ENCODE measurements at places on chromosomes 1 and 21. TPM values are rescaled to one million over a fixed set of nuclear protein-coding genes. Genes with fewer than 3 reads are reported as not detected.

DNA sequence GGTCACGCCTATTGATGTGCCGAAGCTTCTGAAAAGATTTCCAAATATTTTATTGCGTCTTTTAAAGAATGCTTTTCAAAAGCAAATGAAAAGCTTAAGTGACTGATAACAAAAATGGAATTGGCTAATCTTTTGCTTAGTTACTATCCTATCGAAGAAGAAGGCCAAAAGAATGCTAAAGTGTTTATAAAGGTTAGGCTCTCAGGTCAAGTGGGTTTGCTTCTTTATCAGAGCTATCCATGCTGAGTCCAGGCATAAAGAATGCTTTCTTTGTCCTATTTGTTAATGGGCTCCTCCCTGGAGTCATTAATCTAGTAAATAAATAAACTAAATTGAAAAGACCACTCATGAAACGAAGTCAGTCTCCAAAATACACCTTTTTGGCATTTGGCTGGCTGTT lies 133.4 kb upstream of the LYPLAL1 start:
- no peak overlapping the region for H3K4me3 ChIP-seq
- H3K36me3 ChIP-seq, result no peaks in the 10 kb centered on the region
- no peaks in the 10 kb centered on the region for H3K27me3 ChIP-seq
- no peak overlapping the region for H3K27ac ChIP-seq
- H3K4me1 ChIP-seq, result no peaks in the 10 kb centered on the region

GRCh38 chr1:206972728-206973127 lies 2.5 kb upstream of the FCAMR start:
- no peak for DNase-seq
- no peak overlapping the region for H3K4me3 ChIP-seq
- no peaks in the 10 kb centered on the region for H3K36me3 ChIP-seq
- H3K27me3 ChIP-seq, result peaks cover 7% of the 10 kb centered on the region
- H3K4me1 ChIP-seq, result no peaks in the 10 kb centered on the region
- H3K27ac ChIP-seq, result no peak overlapping the region

DNA sequence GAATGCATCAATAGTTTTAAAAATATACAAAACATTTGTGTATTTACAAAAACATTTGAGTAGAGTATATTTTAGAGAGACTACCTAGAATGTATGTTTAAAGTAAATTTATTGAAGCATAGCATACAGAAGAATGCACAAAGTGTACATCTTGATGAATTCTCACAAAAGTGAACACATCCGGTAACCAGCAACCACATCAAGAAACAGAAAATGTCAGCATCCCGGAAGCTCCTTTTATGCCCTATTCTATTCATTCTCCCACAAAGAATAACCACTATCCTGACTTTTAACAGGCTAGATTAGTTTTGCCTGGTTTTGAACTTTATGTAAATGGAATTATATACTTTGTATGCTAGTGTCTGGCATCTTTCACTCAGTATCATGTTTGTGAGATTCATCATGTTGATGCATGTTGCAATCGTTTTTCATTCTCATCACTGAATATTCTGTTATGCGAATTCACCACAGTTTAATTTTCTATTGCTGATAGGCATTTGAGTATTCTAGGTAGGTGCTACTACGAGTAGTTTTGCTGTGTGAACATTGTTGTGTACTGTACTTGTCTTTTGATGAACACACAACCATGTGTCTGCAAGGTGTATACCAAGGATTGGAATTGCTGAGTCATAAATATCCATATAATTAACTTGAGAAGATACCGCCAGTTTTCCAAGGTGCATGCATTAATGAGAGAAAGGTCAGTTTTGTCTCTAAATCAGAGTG lies 75.4 kb downstream of the CACHD1 start:
- H3K27me3 ChIP-seq, result no peaks in the 10 kb centered on the region
- no peak for DNase-seq
- no peak overlapping the region for H3K4me3 ChIP-seq
- no peaks in the 10 kb centered on the region for H3K36me3 ChIP-seq
- no peaks in the 10 kb centered on the region for H3K4me1 ChIP-seq

The RRP1 gene
- 9.6 TPM for polyA plus RNA-seq

DNA sequence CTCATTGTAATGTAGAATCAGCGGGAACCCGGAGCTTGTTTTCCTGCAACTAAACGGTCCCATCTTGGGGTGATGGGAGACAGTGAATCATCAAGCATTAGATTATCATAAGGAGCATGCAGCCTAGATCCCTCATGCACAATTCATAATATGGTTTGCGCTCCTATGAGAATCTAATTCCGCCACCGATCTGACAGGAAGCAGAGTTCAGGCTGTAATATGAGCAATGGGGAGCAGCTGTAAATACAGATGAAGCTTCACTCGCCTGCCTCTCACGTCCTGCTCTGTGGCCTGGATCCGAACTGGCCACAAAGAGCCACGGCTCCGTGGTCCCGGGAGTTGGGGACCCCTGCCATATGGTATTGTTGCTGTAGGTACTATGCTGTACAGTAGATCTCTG lies 1.6 kb downstream of the IFI44 start:
- H3K27me3 ChIP-seq, result no peaks in the 10 kb centered on the region
- no peak overlapping the region for H3K4me3 ChIP-seq
- H3K4me1 ChIP-seq, result peaks cover 8% of the 10 kb centered on the region

The KLHDC9 gene
- 2.7 TPM for polyA plus RNA-seq

DNA sequence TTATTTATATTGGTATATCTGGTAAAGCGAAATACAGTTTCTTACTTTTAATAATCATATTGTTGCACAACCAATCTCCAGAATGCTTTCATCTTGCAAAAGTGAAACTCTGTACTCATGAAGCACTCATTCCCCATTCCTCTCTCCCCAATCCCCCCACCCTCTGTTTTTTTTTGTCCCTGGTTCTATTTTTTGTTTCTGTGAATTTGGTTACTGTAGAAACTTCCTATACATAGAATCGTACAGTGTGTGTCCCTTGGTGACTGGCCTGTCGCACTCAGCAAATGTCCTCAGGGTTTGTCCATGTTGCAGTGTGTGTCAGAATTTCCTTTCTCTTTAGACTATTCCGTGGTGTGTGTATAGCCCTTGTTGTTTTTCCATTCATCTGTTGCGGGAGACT lies 7.9 kb upstream of the NLRP3 start:
- no peak overlapping the region for H3K4me3 ChIP-seq
- DNase-seq, result no peak
- no peak overlapping the region for H3K27ac ChIP-seq
- no peaks in the 10 kb centered on the region for H3K27me3 ChIP-seq
- H3K36me3 ChIP-seq, result no peaks in the 10 kb centered on the region

The TBX19 gene
- polyA plus RNA-seq, result 5.6 TPM

The OR6K6 gene
- polyA plus RNA-seq, result not detected

The TPTE gene
- polyA plus RNA-seq, result not detected

- DNase-seq, result peak; percentile 71
- H3K27me3 ChIP-seq, result no peaks in the 10 kb centered on the region
- peak overlapping the region; percentile 52 for H3K27ac ChIP-seq
- no peaks in the 10 kb centered on the region for H3K36me3 ChIP-seq
- H3K4me1 ChIP-seq, result peaks cover 22% of the 10 kb centered on the region
Measured at GRCh38 chr1:24481101-24481500, 21.5 kb upstream of the RCAN3 start.

GRCh38 chr1:44827197-44828002 lies 15.7 kb downstream of the PTCH2 start:
- no peaks in the 10 kb centered on the region for H3K4me1 ChIP-seq
- H3K27me3 ChIP-seq, result no peaks in the 10 kb centered on the region
- no peaks in the 10 kb centered on the region for H3K36me3 ChIP-seq
- DNase-seq, result no peak
- H3K4me3 ChIP-seq, result no peak overlapping the region

DNA sequence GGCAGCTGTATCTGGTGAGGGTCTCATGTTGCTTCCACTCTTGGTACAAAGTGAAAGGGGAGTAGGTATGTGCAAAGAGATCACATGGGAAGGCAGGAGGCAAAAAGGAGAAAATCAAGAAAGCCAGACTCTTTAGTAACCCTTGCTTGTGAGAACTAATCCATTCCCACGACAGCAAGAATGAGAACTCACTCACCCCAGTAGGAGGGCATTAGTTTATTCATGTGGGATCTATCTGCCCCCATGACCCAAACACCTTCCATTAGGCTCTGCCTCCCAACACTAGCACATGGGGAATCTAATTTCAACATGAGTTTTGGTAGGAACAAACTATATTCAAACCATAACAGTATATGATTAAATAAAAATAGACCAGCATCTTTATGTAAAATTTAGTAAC lies 57.6 kb downstream of the ZNHIT6 start:
- H3K27ac ChIP-seq, result no peak overlapping the region
- H3K4me3 ChIP-seq, result no peak overlapping the region
- no peaks in the 10 kb centered on the region for H3K27me3 ChIP-seq
- DNase-seq, result no peak

DNA sequence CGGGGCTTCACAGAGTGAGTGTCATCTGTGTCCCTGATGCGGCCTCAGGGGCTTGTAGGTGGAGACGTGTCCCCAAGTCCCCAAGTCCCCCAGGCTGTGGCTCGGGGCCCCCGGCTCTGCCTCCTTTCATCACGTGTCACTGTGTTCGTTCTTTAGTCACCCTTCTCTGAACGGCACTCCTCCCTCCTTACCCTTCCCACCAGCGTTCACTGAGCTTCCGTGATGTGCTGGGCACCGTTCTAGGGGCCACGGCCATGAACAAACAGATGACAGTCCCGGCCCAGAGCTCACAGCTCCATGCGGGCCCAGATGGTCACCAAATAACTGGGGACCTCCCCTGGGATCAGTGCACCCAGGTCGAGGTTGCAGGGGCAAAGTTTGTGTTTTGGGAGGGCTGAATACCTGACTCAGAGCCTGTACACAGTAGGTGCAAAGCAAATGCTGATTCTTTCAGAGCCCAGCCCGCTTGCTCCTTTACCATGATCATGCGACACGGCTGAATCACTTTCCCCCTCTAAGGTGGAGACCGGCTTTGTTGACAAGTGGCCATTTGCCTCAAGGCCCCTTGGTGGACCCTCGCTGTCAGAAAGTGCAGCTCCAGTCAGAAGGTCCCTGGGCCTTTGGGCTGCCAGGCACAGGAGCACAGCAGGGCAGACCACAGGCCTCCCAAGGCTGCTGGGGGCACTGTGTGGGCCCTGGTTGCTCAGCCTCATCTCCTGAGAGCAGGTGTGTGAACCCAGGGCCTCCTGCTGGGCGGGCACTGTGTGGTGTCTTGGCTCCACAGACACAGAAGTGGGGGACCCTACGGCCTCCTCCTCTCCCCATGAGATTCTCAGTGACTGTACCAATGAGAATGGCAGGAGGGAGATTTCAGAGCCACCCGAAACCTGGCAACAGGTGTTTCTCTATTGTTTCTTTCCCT lies 592.5 kb downstream of the PTPRU start:
- no peaks in the 10 kb centered on the region for H3K27me3 ChIP-seq
- H3K36me3 ChIP-seq, result no peaks in the 10 kb centered on the region
- DNase-seq, result no peak
- H3K27ac ChIP-seq, result no peak overlapping the region

The GBP6 gene
- polyA plus RNA-seq, result not detected

DNA sequence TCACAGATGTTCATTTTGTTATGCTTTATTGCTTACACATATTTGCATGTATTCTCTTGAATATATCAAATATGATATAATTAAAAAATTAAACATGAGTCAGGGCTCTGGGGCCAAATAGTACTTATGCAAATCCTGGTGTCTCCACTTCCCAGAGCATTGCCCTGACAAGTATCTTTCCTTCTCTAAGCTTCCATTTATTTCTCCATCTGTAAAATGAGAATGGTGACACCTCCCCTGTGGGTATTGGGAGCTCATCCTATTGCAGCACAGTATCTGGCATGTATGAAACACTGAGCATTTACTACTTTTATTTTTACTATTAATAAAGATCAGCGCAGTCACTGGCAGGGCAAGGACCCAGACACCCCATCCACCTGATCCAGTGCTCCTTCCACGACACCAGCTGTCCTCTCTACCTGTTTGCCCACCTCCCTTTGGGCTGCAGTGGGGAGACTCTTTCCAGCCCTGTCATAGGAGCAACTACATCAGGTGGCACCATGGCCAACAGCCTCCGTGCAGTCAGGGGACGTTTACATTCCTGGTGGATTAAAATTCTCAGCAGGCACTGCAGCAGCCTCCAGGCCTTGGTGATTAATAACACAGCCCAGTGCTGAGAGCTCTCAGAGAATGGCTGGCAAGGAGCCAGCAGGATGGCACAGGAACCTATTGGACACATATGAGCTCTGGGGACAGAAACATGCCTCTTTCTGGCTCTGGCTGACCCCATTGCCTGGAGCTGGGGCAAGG lies 113.0 kb downstream of the DMRTB1 start:
- no peak overlapping the region for H3K27ac ChIP-seq
- no peak for DNase-seq
- H3K4me3 ChIP-seq, result no peak overlapping the region
- H3K4me1 ChIP-seq, result no peaks in the 10 kb centered on the region
- no peaks in the 10 kb centered on the region for H3K27me3 ChIP-seq

DNA sequence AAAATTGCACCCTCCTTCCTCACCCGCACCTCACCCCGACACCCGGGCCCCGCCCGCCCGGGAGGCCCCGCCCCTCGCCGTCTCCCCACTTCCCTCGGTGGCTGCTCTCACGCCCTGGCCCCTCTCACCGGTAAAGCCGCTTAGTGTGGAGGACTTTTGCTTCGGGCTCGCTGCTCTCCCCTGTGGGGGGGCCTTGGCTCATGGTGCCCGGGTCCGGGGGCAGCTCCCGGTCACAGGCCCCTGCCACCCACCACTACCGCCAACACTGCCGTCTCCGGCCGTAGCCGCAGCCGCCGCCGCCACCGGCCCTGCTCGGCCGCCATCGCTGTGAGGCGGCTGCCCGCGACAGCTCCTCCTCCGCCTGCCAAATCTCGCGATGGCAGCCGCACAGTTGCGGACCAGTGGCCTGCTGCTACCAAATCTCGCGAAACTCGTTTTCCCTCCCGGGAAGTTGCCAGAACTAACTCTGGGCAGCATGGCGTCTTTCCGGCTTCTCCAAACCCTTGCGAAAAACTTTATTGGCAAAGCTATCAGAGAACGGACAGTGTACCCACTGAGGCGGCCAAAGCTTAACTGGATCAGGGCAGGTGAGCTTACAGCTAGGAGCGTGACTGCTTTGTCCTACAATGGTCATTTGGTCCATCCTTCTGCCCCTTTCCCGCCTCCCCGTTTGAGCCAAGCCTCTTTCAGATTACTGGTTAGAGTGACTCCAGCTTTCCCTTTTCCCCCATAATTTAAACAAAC lies at the start of gene SMG5:
TSS of gene SMG5 (minus strand) at position 347 of the 744 bp plus-strand sequence. CDS start at position 202, 145 bp downstream.
- H3K4me3 ChIP-seq, result peak within 1 kb of the TSS; percentile 99
- no peaks in the 10 kb centered on the region for H3K36me3 ChIP-seq
- H3K27ac ChIP-seq, result peak within 1 kb of the TSS; percentile 89

- H3K4me3 ChIP-seq, result no peak overlapping the region
- no peak overlapping the region for H3K27ac ChIP-seq
- H3K27me3 ChIP-seq, result no peaks in the 10 kb centered on the region
- DNase-seq, result no peak
Measured at GRCh38 chr1:91529856-91530255, 29.2 kb downstream of the CDC7 start.

- no peaks in the 10 kb centered on the region for H3K4me1 ChIP-seq
- no peak for DNase-seq
- H3K27ac ChIP-seq, result no peak overlapping the region
- no peak overlapping the region for H3K4me3 ChIP-seq
Measured at GRCh38 chr1:4637616-4638344, 16.6 kb upstream of the AJAP1 start.

The ANXA9 gene
- 0.09 TPM for polyA plus RNA-seq

GRCh38 chr1:240610636-240611035 lies 1.3 kb downstream of the GREM2 start:
- H3K27ac ChIP-seq, result no peak overlapping the region
- H3K4me3 ChIP-seq, result no peak overlapping the region
- peaks cover 9% of the 10 kb centered on the region for H3K4me1 ChIP-seq
- no peaks in the 10 kb centered on the region for H3K27me3 ChIP-seq
- DNase-seq, result no peak

GRCh38 chr21:33189237-33189636 lies 40.5 kb upstream of the IFNAR2 start:
- no peaks in the 10 kb centered on the region for H3K36me3 ChIP-seq
- peaks cover 2% of the 10 kb centered on the region for H3K27me3 ChIP-seq
- no peak overlapping the region for H3K4me3 ChIP-seq
- no peak overlapping the region for H3K27ac ChIP-seq
- H3K4me1 ChIP-seq, result peaks cover 14% of the 10 kb centered on the region
- no peak for DNase-seq

The BCL2L15 gene
- 1.1 TPM for polyA plus RNA-seq

The MPZL1 gene
- 15.4 TPM for polyA plus RNA-seq
